Stimulated activated CD8-positive, alpha-beta memory T cell treated with anti-CD3 and anti-CD28 coated beads, Interleukin-4, amount 100 ng/mL, for 1 hour (primary cell): ENCODE measurements at places on chromosomes 3 and 15.

DNA sequence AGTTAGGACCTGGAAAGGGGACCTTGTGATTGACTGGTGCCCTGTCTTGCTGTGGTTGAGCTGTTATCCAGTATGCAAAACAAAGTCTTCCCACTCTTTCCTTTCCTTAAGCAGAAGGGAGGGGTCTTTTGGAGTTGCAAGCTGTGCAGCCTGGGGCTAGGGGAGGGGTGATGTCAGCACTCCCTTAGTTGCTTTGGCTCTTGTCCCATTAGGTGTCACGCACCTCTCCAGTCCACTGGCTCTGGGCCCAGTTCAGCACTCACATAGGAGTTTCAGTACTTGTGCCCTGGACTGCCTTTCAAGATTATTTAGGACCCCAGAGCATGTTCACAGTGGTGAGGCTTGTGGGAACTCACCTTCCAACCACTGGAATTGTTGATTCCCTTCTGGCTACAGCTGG lies 238.5 kb downstream of the DOCK3 start:
- no peak for DNase-seq

- DNase-seq: no peak
These were observed 32.9 kb upstream of the BLM start for GRCh38 chr15:90684281-90684680.

- no peak for DNase-seq
These were observed 831.5 kb downstream of the ROBO2 start for GRCh38 chr3:77871436-77871835.

GRCh38 chr15:95292785-95293450 lies 1037.6 kb upstream of the NR2F2 start:
- DNase-seq: no peak

DNA sequence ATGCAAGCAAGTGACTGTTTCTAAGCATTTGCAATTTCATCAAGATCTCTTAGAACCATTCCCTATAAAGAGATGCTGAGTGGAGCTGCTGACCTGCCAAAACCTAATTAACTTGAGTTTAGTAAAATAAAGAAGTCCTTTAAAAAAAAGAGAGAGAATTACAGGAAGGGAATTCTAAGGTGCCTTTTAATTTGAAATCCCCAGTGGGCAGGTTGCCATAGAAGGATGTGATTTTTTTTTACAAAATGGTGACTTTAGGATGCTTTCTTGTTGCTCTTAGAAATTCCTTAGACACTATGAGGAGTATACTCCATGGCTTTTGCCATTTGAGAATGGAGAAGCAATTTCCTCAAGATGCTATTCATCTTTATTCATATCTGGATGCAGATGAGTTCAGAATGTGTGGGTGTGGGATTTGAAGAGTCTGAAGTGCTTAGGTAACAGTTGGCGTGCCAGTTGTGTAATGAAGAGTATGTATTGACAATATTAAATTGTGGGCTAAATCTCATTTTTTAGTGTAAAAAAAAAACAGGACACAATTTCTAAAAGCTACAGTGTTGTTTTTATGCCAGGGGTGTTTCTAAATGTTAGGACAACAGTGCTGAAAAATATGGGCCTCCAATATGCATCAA lies 13.6 kb downstream of the LRRC3B start:
- no peak for DNase-seq

DNA sequence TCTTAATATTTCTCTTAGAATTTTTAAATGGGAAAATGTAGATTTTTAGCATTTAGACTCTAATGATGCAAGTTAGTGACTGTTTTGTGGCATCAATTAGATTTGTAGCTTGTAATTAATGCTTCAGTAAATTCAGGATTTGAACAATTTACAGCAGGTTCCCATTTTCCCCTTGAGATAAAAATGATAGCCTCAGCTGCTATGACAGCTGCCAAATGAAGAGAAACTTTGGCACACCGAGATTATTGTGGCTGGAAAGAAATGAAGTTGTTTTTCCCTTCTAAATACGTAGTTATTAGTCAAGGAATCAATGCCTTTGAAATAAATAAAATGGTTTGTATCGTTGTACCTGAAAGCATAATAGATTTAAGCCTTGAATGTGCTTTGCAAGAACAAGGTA lies 206.4 kb upstream of the P2RY1 start:
- no peak for DNase-seq

DNA sequence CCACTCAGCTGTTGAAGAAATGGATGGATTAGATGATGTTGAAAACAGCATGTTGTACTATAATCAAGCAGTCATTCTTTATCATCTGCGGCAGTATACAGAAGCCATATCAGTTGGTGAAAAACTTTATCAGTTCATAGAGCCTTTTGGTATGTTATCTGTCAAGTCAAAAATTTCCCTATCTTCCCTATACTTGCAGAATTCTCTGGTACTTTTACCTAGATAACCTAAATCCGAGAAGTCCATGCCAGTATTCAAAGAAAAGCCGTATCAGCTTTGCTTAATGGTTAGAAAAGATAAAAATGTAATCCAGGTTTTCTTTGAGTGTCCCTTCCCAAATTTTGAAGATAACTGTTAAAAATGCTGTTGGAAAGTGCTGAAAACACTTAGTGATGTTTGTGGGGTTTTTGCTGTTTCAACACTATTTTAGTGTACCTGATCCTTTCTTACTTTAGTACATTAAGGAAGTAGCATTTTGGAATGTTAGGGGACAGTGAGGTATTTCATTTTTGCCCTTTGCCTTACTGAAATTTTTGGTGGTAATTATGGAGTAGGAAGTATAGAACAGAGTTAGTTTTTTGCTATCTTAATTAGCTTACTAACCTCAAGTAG lies 23.8 kb downstream of the CNOT10 start:
- DNase-seq: no peak

DNA sequence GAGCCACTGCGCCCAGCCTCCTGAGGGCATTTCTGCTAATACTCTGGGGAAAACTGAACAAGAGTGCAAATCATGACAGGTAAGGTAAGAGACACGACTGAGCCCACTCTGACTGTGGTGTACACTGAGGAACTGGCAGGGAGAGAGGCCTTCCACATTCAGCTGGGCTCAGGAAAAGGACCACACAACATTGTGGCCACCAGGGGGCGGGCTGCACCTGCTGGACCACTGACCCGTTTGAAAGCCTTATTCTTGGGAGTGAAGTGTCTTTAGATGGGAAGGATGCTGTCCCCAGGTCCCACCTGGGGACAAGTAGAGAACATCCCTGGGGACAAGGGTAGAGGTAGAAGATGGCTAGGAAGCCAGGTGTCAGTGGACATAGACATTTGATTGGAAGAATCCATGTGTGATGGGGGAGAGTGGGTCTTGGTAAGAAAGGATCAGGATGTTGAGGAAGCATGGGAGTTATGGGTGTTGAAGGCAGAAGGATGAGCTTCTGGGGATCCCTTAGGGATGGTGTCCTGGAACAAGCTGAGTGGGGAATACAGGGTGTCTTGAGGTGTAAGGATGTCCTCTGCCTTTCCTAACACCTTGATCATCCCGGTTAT lies 6.2 kb upstream of the CTDSPL start:
- peak; percentile 55 for DNase-seq

GRCh38 chr3:67118635-67119034 lies 120.5 kb downstream of the KBTBD8 start:
- no peak for DNase-seq

DNA sequence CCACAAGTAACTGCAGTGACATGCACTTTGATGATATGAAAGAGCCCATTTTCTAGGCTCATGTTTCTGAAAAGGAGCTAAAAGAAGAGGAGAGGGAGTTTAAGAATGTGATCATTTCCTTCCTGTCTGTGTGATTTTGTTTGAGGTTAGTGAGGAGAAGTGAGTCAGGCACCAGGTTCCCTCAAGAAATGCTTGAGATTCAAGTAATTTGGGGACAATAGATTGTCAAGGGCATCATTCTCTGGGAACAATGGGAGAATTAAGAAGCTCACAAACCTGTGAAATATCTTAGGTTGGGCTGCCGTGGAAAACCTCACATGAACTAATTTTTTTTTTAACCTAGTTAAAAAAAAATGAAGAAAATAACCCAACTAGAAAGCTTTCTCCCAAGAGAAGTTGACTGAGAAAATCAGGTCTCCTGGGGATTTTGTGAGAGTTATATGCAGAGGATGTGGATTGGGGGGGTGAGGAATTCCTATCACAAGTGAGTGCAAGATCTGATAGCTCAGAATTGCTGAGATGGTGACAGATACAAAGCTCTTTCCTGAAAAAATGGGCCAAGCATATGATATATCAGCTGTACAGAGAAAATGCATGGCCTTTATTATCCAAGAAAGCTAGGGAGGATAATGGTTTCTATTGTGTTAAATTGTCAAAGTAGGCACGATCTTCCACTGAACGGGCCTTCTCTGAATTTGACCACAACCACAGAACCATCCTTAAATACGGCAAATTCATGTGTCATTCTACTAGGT lies 203.3 kb downstream of the FEZF2 start:
- no peak for DNase-seq

- no peak for DNase-seq
These were observed 188.2 kb downstream of the MEGF11 start for GRCh38 chr15:66065325-66065724.

GRCh38 chr15:53862386-53862785 lies 102.9 kb upstream of the WDR72 start:
- no peak for DNase-seq

DNA sequence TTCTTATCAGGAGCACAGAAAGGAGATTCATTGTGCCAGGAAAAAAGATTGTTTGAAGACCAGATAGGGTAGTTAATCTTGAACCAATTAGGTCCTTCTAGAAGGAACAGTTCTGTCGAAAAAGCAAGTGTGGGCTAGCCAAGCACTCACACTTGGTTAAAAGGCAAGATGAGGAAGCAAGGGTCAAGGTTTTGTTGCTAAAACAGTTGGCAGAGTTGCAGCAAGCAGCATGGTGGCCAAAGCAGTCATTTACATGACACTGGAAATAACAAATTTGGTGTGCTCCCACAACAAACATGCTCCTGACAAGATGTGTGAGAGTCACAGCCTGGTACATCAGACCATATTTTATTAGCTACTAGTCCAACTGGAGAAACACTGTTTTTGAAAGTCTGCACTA lies 228.0 kb upstream of the CFAP20DC start:
- no peak for DNase-seq

DNA sequence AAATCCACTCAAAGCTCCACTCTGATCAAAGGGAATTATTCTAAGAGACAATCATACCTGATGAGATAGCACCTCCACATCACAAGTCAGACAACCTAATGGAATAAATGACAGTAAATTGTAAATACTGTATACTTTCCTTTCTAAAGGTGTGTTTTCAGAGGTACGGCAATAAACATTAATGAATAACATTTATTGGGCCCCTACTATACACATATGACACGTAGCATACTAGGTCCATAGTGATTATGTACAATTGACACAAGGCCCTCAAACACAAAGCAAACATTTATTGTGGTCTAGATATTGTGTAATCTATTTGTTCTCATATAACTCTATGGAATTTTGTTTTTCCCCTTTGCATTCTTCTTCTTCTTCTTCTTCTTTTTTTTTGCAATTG lies 429.8 kb downstream of the FOXP1 start:
- no peak for DNase-seq

GRCh38 chr3:170359178-170359704 lies 1.7 kb downstream of the SKIL start:
- no peak for DNase-seq

- no peak for DNase-seq
These were observed 13.8 kb upstream of the OCA2 start for GRCh38 chr15:28112962-28113361.

DNA sequence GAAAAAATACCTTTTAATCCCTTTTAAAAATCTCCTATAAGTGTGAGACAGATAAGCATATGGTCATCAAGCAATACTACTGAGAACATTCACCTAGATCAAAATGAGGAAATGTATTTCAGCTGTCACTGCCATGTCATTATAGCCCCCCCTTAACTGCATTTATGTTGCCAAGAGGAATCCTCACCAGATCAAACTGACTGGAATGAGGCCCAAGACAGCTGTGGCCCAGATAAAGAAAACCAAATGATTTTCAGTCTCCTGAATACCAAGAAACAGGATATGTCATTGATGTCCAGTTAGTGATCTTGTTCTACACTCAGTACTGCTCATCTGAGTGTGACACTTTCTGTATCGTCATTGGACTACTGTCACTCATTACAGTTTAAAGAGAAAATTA lies 35.1 kb upstream of the CPB1 start:
- no peak for DNase-seq

DNA sequence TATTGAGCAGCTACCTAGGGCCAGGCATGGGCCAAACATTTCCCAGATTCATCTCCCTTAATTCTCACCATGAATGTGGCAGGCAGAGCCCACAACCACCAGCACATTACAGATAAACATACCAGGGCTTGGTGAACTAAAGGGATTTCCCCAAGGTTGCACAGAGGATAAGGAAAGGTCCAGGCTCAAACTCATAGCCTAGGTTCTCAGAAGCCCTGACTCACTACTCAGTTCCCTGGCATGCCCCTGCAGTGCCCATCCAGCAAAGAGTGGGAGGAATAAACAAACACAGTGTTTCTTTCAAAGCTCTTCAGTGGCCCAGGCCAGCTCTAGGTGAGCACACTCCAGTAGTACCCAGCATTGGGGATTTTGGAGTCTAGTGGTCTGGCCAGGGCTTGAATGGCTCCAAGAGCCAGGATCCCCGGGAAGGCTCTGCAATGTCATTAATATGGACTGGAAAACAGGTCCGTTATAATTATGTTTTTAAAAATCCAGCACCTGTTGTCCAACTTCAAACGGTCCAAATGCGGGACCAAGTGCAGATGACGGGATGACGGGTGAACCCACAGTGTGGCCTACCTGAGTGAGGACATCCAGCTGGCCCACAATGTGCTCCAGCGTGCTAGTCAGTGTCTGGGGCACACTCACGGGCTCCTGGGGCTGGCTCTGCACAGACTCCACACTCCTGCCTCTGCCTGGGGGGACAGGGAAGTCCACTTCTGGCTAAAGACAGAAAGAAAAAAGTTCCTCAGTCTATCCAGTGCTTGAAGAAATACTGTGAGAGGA lies 39.8 kb upstream of the DUSP7 start:
- DNase-seq: no peak

- DNase-seq: no peak
These were observed 246.3 kb upstream of the KBTBD8 start for GRCh38 chr3:66751842-66752241.

DNA sequence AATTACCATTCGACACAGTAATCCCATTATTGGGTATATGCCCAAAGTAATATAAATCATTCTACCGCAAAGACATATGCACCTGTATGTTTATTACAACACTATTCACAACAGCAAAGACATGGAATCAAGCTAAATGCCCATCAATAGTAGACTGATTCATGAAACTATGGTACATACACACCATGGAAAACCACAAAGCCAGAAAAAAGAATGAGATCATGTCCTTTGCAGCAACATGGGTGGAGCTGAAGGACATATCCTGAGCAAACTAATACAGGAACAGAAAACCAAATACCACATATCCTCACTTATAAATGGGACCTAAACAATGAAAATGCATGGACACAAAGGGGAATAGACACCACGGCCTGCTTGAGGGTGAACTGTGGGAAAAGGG lies 11.1 kb upstream of the MCF2L2 start:
- no peak for DNase-seq

GRCh38 chr15:67119238-67119846 lies 53.9 kb downstream of the SMAD3 start:
- no peak for DNase-seq
